ENCODE measurements at places on chromosomes 7 and 10.

DNA sequence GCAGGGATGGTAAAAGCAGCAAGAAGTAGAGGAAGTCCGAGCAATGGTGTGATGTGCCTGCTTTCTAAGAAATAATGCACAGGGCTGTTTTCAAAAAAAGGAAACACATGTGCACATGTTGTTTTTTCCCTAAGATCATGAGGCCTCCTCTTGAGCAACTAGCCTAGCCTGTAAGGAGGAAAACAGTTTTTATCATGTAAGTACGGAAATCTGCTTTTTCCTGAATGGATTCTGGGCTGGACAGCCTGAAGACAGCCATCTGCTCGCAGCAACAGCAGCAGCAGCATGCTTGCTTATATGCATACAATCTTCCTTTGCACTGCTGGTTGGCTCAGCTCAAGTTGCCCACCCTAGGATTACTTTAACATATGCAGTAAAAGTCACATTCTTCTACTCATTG is 87.1 kb downstream of the HIBADH start:
- no peak for DNase-seq

DNA sequence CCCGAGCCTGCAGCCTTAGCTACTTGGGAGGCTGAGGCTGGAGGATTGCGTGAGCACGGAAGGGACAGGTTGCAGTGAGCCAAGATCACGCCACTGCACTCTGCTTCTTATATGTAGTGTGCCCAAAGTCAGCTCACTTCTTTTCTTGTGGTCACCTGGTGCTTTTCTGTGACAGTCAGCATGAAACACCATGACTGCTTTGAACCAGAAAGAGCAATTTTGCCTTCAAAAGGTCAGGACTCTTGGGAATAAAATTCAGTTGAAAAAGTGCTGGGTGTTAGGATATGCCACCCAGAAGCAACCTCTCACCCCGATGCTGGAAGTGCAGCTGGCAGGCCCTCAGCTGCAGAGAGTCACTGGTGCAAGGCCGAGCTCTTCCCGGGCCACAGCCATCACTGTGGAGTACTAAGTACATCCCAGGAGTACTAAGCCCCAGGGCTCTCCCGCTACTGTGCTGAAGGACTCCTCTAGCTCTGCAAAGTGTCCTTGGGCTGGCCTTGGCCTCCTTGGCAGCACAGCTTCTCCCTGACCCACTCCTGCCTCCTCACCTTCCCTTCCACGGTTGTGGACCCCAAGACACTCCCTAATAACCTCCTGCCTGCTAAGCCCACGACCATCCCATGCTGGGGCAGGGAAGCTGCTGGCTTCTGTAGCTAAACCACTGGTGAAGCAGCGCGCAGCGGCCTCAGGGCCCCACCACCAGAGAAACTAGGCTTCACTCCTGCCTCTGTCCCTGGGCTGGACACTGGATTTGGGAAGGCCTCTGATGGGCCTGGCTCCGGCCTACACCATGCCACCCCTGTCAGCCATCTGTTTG is 17.6 kb upstream of the GDI2 start:
- DNase-seq: no peak

DNA sequence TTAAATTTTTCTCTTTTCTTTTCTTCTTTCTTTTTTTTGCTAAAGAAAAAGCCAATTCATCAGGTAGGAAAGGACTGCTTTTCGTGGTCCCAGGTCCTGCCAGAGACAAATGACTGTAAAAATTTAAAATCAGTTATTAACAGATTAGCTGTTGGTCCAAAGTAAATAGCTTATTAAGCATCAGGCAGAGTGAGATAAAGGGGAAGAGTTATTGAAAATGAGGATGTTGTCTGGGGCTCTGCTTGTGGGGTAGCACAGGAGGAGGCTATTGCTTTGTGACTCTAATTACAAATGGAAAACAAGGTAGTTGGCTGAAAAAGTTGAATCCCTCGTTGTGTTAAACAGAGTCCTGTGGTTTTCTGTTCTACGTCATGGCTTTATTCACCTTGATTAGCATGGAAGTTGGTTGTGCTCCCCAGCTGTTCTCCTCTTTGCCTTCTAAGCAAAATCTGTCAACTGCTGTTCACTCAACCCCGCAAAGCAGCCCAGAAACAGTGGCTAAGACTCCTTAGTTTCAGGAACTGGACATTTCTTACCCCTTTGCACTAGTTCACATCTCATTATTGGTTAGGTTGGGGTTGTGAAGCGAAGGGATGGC is 128.9 kb downstream of the SNX10 start:
- DNase-seq: no peak

DNA sequence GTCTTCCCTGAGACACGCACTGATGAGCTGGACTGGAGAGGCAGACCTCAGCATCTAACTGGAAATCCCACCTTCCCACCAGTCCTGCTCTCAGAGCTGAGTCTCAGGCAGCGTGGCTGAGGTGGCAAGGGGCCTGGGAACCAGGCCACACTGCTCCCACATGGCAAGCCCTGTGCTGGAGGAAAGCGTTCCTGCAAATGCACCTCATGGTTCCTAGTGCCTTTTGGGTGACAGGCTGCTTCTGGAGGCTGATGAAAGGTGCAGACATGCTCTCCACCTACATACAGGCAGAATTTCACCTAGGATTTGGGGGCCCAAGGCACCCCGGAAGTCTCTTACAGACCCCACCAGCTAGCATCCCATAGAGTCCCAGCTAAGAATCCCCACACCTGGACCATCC is 432.9 kb upstream of the FOXK1 start:
- no peak for DNase-seq

DNA sequence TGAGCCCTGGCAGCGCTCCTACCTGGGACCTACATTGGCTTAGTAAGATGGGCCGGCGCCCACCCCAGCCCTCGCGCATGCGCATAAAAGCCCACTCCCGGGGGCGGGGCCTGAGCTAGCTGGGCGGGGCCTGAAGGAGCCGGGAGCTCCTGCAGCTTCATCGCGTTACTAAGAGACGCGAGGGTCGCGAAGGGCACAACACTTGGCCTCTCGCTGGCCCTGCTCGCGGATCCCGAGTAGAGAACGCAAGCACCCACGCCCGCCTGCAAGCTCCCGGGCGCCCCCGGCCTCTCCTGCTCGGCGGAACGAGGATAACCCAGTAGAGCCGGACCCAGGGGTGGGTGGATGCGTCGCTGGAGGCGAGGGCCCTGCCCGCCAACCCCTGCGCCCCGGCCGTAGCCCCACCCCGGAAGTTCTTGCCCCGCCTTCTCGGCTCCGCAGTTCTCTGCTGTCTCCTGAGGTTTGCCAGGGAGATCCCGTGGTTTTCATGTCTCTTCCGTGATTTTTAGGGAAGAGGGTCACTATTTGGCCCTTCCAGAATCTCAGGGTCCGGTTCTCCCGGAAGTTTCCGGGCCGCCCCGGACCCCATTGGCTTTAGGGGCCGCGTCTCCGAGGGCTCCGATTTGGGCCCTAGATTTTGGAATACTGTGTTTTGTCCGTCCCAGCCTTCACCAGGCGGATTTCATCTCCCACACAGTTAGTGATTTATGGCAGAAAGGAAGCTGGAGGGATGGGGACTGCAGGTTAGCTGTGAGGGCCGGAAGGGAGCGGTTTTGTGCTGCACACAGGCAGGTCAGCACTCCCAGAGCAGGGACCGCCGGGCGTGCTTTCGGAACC is at the start of gene MEIG1:
Gene MEIG1 (plus strand): TSS at position 168 of the 837 bp plus-strand sequence. CDS start 7,081 bp downstream, outside the sequence.
- peak; percentile 87 for DNase-seq

DNA sequence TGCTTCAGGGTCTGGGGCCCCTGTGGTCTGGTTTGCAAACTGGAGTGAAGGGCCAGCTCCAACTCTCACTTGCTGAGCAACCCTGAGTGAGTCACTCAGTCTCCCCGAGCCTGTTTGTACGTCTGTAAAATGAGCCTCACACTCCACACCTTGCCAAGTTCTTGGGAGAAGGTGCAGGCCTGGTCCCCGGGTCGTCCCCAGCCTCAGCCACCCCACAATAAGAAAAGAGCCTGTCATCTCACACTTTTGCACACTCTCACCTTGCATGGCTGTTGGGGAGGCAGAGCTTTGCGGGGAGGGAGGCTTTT is 5.2 kb downstream of the GRIFIN start:
- DNase-seq: no peak

- DNase-seq: no peak
Measured at GRCh38 chr10:33698033-33698432, 363.6 kb upstream of the NRP1 start.

DNA sequence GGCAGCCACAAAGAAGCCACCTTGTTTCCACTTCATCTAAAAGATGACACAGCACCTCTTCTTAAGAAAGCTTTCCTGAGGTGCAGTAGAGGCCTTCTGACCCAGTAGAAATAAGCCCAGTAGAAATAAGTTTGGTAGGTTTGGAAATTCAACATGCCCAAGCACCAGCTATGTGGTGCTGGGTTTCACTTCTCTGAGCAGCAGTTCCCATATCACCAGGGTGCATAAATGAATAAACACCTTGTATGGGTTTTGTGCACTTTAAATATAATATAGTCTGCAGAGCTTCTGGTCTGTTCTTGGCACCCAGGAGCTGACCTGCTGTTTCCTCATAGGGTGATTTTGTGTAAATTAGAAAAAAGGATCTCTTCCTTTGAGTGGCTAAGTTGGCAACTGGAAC is 492.4 kb upstream of the SORCS1 start:
- DNase-seq: no peak

DNA sequence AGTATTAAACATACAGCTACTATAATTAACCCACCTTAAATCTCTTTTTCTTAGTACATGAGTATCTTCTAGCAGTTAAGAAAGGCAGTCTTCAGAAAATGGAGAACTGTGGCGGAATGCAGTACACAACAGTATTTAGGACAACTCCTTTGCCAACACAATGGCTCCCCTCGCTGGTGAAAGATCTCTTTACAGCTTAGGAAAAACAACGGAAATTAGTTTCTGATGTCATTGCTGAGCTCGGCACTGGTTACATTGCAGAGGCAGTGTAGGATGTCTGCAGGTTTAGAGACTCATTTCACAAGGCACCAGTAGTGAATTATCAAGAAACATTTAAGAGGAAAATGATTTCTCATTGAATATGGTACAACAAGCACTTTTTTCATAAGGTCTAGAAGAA is 43.4 kb downstream of the GLRX3 start:
- no peak for DNase-seq

- DNase-seq: no peak
Measured at GRCh38 chr10:20110125-20111100, 294.2 kb downstream of the PLXDC2 start.

- DNase-seq: no peak
Measured at GRCh38 chr10:130159192-130159794, 23.1 kb downstream of the GLRX3 start.

- DNase-seq: no peak
Measured at GRCh38 chr10:49624629-49625028, 10.8 kb downstream of the CHAT start.

- no peak for DNase-seq
Measured at GRCh38 chr7:117375380-117375779, 51.9 kb downstream of the ASZ1 start.

DNA sequence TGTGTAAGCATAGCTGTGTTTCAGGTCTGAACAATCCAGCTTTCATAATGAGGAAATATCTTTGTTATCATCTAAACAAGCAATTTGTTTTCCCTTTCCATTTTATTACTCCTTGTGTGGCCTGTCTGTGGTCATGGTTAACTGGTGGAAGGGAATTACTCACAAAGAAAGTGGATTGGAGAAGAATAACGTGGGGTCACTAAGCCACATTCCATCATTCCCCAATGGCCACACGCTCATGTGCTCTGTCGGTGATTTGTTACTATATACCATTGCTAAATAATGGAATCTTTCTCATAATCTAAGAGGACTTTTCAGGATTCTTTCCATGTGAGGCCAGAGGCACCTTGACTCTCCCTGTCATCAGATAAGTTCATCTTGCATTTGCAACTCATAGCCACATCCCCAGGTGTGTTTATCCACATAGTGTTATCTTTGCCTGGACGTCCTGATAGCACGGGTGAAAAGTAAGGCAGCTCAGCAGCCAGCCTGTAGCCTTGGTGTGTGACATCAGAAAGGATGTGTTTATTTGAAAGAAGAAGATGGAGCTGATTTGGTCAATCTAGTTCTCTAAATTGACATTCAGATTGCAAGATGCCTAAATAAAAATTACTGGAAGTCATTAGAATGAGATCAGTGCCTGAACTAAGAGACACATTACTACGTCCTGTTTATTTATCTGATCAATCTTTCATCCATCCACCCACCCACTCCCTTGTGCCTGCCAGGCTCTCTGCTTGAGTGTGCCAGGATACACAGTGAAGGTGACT is 128.9 kb downstream of the CELF2 start:
- DNase-seq: no peak

GRCh38 chr10:126143117-126143516 is 245.2 kb downstream of the ADAM12 start:
- no peak for DNase-seq

GRCh38 chr7:155514296-155514695 is 32.1 kb downstream of the CNPY1 start:
- no peak for DNase-seq

DNA sequence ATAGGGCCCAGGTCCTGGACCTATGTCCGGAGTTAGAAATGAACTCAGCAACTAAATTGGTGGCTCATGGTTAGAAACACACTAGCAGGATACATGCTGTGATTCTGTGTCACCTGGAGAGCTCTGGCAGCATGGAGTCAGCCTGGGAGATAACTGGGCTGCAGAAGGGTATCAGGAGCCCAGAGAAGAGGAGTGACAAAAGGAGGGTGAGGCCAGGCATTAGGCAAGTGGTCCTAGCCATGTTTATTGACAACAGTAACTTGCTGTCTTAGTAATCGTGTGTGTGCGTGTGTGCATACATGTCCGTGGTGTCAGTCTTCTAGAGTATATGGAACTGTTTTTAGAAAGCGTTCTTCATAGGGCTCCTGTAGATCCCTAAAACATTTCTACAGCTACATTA is 157.5 kb upstream of the PHYHIPL start:
- no peak for DNase-seq

- no peak for DNase-seq
Measured at GRCh38 chr7:113394856-113395255, 276.5 kb upstream of the SMIM30 start.

DNA sequence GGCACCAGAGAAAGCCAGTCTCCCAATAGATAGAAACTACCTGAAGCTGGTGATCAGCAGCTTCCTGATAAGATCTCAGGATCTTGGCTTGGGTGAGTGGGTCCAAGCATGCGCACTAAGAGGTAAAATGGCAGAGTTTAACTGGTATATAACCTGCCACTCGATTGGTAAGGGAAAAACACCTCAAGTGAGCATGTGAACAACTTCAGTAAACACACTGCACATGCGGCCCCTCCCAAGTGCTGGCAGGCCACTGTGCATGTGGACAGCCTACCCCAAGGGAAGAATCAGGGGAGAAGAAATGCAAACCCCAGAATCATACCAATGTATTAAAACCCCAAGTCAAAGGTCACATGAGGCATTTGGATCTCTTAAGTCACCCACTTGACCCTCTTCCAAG is 17.7 kb upstream of the PON1 start:
- no peak for DNase-seq
